ENCODE measurements at places on chromosomes 6 and 20.

- no peak for DNase-seq
Measured at GRCh38 chr20:62366370-62367135, 559 bp downstream of the LAMA5 start.

DNA sequence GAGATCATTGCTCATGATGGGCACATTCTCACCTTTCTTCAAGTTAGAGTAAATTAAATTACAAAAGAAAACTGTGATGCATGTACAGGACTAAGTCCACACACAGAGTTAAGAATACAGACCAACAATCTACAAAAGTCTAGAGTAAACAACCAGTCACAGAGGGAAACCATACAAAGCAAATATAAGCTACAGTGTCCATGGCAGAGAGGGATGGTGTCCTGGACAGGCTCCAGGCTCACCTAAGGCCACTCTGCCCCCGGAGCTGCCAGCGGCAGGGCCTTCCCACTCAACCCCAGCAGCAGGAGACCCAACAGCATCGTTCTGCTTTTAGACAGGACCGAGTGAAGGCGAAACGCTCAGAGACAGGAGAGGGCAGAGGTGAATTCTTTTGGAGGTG, 16.0 kb downstream of the PDE10A start:
- DNase-seq: no peak

GRCh38 chr6:144234935-144235334, 50.2 kb upstream of the UTRN start:
- no peak for DNase-seq

DNA sequence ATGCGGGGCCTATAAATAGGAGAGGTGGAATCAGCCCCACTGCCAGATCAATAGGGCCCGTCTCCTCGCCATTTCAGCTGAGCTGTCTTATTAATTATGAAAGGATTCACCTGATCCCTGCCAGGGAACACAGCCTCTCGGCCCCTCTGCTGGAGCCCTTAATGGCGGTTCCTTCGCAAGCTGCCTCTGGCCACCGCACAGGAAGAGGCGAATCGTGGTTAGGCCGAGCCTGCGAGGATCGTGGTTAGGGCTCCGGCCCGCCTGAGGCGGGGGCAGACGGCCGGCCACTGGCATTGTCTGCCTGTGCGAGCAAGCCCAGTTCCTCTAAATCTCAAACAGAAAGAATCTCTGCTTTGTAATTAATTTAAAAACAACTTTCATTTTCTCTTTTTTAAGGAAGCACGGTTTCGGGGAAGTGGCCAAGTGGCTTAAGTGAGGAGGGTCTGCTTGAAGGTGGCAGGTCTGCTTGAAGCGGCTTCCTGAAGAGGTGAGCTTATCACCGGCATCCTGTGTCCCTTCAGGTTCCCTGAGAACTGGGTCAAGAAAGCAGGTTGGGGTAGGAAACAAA, 9.2 kb downstream of the NRN1 start:
- no peak for DNase-seq

DNA sequence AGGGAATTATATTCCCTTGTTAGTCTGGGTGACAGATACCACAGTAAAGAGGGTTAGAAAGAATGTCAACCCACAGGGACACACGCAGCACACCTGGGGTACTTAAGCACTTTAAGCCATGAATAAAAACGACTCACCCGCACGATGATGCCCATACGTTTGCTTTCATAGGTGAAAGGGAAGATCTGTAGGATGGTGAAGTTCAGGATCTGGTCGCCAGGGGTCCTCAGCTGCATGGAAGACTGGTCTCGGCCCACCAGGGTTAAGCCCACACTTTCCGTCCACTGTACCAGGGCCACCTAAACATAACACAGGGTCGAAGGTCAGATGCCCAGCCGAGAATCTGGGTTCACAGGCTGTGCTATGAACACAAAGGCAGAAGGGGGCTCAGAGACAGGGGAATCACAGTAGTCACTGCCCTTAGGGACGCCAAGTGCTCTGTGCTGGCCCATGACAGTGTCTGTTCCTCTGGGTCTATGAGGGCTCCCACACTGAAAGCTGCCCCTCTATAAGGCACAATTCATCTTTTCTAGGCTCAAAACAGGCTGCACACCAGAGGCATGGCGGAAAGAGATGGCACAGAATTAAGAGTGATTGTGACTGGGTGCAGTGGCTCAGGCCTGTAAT, 96.8 kb upstream of the NFATC2 start:
- DNase-seq: peak; percentile 35

DNA sequence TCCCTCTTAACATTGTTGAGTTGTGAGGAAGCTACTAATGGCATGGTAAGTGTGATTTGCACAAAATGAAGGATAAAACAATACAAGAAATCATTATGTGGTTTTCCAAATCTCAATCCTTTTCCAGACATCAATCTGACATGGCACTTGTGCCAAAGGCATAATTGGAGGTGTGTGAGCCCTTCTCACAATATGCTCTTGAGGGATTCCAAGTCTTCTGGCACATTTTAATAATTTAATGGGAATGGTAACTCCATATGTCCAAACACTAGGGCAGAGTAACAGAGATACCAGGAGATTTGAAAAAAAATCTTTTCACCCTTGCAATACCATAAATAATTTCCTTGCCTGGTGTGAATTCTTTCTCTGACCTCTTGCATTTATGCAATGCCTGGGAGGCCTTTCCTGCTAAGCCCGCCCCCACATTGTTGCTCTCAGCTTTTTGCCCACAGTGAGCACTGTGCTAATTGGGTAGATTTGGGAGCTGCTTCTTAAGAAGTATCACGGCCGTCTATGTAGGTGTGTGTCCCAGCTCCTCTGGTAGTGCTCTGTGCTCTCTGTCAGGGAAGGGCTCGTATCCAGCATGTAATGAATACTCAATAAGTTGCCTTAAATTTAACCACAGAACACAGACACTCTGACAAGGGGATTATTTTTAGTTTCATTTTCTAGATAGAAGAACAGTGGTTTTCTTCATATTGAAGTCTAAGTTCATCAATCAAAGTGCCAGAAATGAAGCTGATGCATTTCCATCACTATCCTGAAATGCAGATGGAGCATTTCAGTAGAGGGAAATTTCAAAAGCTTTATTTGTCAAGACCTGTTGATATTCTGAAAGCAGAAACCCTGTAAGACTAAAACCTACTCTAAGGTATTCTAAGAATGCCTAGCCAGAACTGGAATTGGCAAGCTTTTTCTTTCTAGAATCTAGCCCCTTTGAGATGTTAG, 54.4 kb upstream of the CEP85L start:
- no peak for DNase-seq

DNA sequence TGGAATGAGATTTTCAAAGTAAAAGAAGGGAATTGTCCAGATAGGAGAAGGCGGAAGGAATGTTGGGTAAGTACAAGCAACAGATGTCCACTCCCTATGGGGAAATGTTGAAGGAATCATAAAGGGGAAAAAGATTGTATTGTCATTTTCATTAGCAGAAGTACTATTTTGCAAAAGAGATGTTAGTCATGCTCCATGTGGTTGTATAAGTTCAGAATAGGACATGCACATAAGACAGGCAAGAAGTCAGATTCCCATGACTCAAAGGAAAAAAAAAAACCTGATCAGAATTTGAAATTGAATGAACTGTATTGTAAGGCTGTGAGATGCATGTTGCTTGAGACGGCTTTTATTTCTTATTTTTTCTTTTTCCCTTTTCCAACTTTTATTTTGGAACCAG, 36.8 kb downstream of the GRM1 start:
- DNase-seq: no peak

- no peak for DNase-seq
Measured at GRCh38 chr20:33466303-33466646, 22.7 kb upstream of the SNTA1 start.

GRCh38 chr6:117276778-117277316, 11.5 kb downstream of the VGLL2 start:
- no peak for DNase-seq

DNA sequence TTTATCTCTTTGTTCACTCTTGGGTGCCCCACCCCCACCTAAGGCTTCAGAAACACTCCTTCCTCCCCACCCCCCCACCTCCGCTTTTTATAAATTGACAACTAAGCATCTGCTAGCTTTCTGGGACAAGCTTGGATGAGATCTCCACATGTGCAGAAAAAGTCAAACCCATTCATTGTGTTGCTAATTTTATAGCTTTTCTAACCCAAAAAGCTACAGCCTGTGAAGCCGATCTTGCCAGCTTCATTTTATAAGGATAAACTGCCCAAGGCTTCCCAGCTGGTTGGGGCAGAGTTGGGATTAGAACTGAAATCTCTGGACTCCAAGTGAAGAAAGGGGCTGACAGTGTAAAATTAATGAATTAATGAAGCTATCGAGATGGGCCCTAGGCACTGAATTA, 24.1 kb downstream of the BPIFB4 start:
- no peak for DNase-seq

DNA sequence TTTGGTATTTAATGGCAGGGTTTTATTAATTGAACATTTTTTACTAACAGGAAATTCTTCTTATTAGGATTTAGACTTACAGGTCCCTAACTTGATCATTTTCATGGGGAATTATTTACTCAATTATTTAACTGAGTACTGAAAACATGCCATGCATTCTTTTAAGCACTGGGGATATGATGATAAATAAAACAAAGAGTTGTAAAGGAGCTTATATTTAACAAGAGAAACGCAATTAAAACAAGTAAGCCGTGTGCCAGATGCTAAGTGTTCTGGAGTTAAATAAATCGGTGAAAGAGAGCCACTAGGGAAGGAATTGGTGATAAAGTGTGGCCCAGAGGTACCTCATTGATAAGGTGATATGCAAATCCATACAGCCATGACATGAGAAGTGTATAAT, 214.2 kb upstream of the HTR1E start:
- no peak for DNase-seq

DNA sequence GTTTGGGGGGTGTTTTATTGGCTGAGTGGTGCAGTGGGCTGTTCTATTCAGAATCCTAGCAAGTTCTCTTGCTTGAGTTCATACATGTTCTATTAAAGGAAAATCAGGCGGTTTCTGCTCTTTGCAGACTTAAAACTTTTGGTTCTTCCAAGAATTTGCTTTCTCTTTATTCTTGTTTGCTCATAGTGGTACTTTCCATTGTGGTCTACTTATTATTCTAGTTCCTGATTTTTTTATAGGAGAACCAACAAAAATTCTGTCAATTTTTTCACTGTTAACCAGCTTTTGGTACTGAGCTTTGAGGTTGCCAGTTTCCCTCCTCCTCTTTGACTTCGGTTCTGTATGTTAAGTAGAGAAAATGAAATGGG, 6.7 kb downstream of the AFDN start:
- no peak for DNase-seq

- peak; percentile 67 for DNase-seq
Measured at GRCh38 chr20:956330-956951, 40.3 kb upstream of the ANGPT4 start.

- no peak for DNase-seq
Measured at GRCh38 chr20:47066484-47067270, 172.0 kb downstream of the EYA2 start.

Data from CD4-positive, alpha-beta T cell treated with Interleukin-15 for 1 hour (primary cell).